Mesothelial cell of epicardium (in vitro differentiated cells): ENCODE measurements at places on chromosomes 1 and 21.

GRCh38 chr1:107196973-107197562, 56.2 kb downstream of the NTNG1 start:
- DNase-seq, result no peak

DNA sequence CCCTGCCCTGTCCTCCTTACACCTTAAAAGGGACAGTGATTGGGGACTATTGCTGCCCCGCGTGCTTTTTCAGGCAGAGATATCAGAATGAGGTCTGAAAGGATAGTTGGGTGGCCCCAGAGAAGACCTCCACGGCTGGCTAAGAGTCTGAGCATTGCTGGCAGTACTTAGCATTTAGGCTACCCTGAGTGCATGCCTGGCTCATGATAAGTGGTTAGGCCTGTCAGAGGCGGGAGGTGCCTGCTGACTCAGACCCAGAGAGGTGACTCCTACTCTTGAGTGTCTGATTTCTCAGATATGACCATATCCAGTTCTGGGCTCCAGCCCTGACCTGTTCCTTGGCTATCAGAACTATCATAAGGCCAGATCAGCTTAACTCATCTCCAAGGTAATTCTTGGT, 213.7 kb downstream of the PBX1 start:
- no peak for DNase-seq

GRCh38 chr1:219020386-219020785, 153.3 kb upstream of the LYPLAL1 start:
- DNase-seq, result no peak

- peak; percentile 72 for DNase-seq
These were observed 59.1 kb downstream of the FAAP20 start for GRCh38 chr1:2135441-2135841.

DNA sequence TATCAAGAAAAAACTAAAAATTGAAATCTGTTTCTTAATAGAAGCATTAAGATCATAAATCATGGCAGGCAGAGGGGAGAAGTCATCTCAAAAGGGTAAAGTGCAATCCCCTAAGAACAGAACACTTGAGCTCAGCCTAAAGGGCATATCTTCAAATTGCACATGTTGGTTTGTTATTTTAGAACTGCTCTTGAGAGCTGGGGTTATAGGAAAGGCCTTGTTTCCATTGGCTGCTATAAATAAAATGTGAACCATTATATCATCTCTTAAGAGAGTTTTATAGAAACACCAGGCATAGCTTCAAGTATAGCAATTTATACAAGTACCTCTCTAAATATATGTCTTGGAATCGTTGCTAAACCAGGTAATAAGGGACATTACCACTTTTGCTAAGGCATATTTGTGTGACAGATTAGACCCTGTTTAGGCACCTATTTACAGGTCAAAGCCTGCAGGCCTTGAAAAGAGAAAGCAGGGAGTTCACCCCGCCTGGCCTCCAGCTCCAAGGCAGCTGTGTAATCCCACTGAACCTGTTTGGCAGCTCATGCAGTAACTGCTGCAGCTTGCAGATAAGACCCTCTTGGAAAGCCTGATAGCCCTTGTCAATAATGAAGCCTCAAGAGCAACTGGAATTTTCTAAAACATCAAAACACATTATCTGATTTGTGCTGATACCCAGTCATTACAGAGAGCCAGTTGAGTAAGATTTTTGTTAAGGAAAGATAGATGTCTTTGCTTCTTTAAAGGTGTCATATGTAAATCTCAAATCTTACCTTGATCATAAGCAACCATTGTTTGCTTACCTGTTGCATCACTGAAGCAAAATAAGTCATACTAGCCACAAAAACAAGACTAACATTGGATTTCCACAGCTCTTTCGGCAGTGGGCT, 24.2 kb upstream of the SYDE2 start:
- DNase-seq, result peak; percentile 52

- DNase-seq, result no peak
These were observed 56.3 kb upstream of the NEK2 start for GRCh38 chr1:211731456-211732292.

- DNase-seq, result no peak
These were observed 25.6 kb downstream of the ALPL start for GRCh38 chr1:21534674-21535378.

GRCh38 chr1:73463873-73464272, 734.1 kb downstream of the LRRIQ3 start:
- DNase-seq, result no peak

- no peak for DNase-seq
These were observed 15.3 kb downstream of the ADORA1 start for GRCh38 chr1:203142684-203143408.

GRCh38 chr1:30358500-30358899, 364.9 kb downstream of the MATN1 start:
- no peak for DNase-seq

DNA sequence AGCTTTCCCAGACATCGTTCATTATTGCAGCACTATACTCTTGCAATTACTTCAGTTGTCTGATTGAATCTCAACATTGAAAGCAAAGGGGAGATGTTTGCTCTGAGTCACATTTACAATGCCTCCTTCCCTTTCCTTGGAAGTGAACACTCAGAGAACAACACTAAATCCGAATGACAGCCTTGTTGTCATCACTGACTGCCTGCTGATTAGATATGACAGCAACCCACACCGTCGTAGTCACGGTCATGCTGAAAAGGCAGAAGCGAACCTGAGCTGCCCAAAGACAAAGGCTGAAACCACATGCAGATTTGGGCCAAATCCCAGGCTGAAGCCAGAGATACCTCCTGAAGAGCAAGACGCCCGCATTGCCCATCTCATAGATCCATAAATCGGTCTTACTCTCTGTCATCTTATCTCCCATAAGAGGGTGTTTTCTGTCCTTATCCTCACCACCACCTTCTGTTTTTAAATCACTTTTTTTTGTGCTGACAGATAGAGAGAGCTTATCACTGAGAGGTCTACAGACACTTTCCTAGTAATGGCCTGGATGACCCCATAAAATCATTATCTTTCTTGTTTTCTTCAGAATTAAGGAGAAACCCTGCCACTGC, 47.5 kb downstream of the TMCO4 start:
- DNase-seq, result no peak

- no peak for DNase-seq
These were observed 86.9 kb upstream of the KCNE2 start for GRCh38 chr21:34276711-34277425.

GRCh38 chr1:52203935-52204625, 62.2 kb downstream of the ZFYVE9 start:
- DNase-seq, result no peak

DNA sequence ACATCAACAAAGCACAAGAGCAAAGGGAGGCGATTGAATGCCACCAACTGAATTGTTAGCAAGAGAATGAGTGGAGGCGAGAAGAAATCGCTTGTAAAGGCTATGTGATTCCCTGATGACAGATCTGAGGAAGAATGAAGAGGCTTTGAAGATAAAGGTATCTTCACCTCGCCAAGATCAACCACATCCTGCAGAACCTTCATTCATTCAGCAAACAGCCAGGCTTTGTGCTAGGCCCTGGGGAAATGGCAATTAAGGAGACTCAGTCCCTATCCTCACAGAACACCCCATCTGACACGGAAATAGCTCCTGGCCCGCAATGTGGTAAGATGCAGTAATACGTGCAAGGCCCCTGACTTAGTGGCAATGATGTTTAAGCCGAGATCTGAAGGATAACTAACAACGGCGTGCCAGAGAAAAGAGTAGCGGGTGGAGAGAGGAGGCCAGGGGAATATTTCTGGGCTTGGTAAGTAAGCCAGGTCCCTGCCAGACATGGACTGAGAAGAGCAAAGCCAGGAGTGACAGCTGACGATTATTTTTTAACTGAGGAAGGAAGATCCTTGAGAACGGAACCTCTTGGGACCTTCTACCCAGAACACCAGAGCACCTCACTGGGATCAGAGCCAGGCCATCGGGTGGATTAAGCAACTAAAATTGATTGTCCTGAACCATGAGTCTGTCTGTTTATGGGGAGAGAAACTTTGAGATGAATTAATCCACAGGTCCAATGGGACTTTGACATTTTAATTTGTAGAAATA, 4.6 kb upstream of the VSIG8 start:
- DNase-seq, result no peak

GRCh38 chr1:47325528-47325927, 8.1 kb upstream of the CMPK1 start:
- no peak for DNase-seq

DNA sequence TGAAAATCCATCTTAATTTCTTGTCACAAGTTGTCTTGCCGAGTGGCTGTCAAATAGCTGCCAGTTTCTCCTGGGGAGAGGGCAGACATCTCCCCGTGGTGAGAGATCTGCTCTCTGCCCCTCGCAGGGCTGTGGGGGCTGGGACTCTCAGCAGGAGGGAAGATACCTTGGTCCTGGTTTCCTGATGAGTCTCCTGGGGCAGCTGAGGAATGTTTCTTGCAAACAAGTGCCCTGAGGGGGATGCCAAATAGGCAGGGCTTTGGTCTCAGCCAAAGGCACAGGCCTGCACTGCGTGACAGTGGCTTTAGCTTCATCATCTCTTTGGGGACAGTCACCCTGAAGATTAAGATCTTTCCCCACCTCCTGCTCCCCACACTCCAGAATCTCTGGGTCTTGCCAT, 40.9 kb downstream of the SYT6 start:
- no peak for DNase-seq

GRCh38 chr1:101960142-101960541, 36.6 kb downstream of the OLFM3 start:
- no peak for DNase-seq

DNA sequence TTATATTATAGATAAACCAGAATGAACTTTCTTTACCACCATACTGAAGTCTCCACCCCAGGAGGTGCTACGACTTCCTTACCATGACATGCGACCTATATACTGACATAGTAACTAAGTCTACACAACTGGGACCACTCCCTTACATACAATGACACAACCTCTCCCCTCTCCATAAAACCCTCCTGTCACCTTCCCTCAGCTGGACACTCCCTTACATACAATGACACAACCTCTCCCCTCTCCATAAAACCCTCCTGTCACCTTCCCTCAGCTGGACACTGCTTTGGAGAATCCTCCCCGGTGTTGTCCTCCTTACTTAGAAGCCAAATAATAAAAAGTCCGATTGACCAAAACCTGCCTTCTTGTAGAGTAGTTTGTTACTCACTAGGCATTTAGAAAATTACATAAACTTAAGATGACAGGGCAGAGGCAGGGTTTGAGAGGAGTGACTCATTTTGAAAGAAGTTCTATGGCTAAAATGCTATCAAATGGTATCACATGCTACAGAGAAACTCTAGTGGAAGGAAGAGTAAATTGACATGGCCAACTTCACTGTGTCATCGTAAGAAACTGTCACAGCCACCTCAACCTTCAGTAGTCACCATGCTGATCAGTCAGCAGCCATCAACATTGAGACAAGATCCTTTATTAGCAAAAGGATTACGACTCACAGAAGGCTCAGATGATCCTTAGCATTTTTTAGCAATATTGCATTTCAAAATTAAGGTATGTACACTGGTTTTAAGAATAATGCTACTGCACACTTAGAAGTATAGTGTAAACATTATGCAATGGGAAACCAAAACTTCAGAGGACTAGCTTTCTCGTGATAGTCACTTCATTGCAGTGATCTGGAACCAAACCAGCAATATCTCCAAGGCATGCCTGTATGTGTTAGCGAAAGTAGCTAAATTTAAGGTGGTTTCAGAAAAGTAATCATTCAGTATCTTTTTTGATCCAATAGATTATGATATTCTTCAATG, 56.4 kb downstream of the AHCTF1 start:
- DNase-seq, result no peak

DNA sequence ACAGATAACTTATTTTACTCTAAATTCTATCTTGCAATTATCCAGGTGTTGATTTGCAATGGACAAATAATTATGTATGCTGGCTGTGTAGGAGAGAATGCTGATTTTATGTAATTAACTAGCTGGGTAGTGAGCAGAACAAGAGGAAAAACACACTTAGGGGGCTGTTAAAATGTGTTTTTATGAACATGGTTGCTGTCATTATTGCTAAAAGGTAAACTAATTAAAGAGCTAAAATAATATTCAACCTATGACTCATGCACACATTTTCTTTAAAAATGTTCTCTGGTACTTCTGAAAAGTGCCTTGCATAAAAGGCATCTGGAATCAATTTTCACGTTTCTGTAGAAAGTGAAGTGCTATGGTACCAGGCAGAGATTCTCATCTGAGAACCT, 192.8 kb upstream of the C8B start:
- DNase-seq, result no peak

GRCh38 chr1:28190337-28190979, 14.0 kb upstream of the PTAFR start:
- no peak for DNase-seq

DNA sequence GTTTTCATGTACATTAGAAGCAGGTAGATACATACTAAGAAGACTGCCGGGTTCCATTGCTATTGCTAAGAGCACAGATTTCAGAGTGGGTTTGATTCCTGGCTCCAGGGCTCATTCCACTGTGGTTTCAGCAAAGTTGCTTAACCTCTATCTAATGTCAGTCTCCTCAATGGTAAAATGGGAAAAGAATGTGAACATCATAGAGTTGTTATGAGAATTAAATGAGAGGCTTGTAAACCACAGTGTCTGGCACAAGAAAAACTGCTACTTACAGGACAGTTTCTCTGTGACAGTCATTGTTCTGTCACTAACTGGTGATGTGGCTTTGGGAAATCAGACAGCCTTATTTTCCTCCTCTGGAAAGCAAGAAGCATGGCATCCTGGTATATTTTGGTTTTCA, 10.7 kb upstream of the PLXNA2 start:
- no peak for DNase-seq
